ENCODE measurements at places on chromosomes 5 and 9.

- DNase-seq = no peak
These were observed 73.8 kb downstream of the JAKMIP2 start for GRCh38 chr5:147708708-147709107.

DNA sequence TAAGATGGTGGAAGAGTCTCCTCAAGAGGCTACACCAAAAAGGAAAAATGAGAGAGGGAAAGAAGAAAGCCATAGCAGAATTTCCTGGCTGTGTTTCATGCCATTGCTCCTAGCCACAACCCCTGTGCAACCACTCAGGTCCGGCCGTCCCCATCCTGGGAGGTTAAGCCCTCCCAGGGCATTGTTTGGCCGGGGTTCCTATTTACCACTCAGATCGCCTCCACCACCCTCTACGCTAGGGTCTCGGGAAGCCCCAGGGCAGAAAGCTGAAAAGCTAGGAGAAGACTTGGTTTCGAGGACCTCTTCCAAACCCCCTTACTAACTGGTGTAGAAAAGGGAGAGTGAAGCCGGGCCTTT, 715 bp downstream of the RC3H2 start:
- DNase-seq = no peak

DNA sequence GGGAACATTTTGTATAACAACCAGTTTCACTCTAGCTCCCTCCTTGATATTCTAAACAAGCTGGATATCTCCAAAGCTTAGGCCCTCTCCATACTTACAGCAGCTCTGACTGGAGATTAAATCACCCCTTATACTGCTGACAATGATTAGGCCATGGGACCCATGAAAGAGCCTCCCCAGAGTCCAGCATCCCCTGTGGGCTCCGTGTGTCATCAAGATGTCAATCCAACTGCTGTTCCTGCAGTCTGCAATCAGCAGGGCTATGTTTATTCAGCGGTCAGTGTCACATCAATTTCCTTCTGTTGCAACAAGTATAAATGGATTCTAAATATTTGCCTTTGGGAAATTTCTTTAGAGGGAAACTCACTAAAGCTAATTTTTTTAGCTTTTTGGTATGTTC, 26.6 kb downstream of the PCDHAC2 start:
- DNase-seq = no peak

GRCh38 chr9:36093384-36093783, 43.1 kb upstream of the GLIPR2 start:
- DNase-seq = no peak

DNA sequence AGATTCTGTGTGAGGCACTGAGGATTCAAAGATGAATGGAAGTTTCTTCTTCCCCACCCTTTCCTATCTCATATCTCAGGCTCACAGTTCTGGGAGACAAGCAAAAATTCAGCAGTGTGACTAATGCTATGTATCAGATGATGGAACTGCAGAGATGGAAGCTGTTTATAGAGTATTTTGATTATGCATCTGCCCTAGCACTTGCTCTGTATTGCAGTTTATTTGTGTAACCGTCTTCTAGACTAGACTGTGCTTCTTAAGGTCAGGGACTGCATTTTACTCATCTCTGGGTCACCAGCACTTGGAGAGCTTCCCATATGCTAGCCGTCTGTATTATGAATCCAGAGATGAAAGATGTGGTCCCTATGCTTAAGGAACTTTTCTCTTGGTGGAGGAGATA, 12.6 kb downstream of the CAVIN4 start:
- no peak for DNase-seq

DNA sequence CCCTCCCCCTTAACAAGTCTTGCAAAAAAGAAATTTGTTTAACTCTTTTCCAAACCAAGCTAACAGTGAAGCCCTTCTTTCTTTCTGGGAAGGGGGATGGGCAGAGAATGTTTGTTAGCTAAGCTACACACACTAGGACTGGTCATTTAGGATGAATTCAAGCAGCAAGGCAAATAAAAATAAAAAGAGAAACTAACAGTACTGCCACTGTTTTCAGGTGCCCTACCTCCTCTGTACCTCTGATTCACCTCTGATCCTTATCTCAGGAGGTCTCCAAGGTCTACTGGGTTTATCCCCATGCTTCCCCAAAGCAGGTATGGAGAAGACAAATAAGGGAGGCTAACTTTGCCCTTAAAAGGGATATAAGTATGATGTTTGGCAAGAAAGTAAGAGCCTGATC, 52.9 kb downstream of the ELL2 start:
- DNase-seq = no peak

DNA sequence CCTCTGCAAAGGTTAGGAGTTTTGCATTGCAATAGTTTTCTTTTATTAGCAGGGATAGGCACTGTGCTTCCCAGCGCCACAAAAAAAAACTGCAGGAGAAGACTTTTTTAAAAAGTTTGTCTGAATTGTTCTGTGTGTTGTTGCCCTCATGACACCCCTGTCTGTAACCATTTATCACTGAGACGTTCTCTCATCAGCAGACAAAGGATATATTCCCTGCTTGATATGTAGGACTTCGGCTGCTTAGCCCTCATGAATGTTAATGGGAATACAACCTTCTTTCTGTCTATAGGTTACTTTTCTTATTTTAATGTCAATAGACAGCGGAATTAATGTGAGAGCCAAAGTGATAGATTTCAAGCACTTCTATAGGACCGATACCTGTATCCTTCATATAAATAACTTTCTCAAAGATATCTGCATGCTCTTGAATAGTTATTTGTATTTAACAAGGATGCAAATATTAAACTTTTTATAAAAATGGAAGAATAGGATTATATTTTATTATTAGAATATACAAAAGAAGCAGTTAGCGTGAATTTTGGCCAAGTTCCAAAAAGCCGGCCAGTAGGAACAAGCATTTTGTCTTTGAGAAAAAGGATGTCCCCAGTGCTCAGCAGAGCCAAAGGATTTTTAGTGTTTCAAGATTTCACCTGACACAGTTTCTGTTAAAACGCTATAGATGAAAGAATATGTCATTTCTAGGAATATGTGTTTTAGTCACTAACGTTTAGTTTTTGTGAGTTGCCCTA, 1.5 kb upstream of the LYSMD3 start:
- DNase-seq = no peak

GRCh38 chr9:119907056-119907455, 537.8 kb upstream of the BRINP1 start:
- DNase-seq = no peak

DNA sequence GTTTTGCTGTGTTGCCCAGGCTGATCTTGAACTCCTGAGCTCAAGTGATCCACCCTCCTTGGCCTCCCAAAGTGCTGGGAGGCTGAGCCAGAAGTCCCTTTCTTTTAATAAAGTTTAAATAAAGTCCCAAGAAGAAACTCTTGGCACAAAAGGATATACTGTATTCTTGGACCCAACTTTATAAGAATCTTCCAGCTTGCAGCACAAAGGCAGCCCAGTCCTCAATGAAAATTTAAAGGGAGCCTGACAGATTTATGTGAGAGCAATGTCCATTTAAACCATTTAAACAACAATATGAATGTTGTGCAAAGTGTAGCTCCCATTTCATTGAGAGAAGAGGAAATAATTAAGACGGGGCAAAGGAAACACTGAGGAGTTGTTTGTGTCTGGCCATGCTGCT, 217.0 kb downstream of the DOCK8 start:
- no peak for DNase-seq

GRCh38 chr9:28951945-28952344, 1378.7 kb upstream of the C9orf72 start:
- no peak for DNase-seq

DNA sequence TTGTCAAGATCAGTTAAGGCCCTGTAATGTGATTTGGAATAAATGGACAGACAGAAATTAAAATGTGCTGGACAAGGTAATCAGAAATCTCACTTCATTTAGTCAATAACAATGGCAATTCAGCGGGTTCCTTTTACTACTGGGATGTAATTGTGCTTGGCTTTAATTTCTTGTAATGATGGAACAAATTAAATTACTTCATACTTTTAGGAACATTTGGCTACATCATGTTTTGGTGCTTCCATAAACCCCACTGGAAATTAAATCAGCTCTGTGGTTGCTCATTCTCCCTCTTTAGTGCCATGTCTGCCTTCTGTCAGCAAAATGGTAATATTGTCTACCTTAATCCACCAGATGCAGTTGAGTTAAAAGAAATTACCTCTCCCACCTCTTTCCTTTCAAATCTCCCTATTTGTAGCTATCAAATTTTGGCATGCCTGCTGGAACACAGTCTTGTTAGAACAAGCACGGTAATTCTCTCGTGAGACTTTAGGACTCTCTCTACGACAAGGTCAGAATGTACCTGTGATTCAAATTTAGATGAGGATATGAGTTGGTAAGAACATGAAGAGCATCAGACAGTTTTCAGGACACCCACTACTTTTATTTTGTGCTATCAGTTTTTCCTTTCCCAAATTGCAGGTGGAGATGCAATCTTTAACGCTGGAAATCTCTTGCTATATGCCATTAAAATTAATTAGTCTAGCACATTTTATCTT, 476.3 kb downstream of the RAB3C start:
- DNase-seq = no peak

GRCh38 chr9:33109850-33110595, 33.5 kb upstream of the SMU1 start:
- no peak for DNase-seq

- no peak for DNase-seq
These were observed 218.4 kb downstream of the ACTL7B start for GRCh38 chr9:108637340-108637739.

DNA sequence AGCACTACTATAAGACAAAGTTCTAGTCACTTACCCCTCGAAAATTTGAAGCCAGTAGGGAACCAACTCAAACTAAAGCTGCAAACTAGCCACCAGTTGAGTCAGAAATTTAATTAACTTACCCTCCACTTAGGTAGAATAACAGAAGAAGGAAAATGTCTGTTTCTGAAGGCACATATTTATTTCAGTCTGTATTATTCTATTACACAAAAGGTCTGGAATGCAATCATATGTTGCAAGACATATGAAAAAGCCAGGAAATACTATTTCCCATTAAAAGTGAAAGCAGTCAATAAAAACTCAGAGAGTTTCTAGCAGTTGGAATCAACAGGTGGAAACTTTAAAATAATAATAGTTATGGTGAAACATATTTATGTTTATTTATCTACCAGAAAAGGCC, 79.2 kb upstream of the SLCO4C1 start:
- DNase-seq = no peak

- no peak for DNase-seq
These were observed 235.1 kb upstream of the ANKH start for GRCh38 chr5:15106530-15107283.

- DNase-seq = no peak
These were observed 8.3 kb downstream of the EDIL3 start for GRCh38 chr5:84376346-84376745.

GRCh38 chr5:90093751-90094485, 315.6 kb downstream of the CETN3 start:
- no peak for DNase-seq

GRCh38 chr5:98594098-98594497, 179.4 kb upstream of the RGMB start:
- no peak for DNase-seq

- DNase-seq = no peak
These were observed 82.1 kb downstream of the CCDC192 start for GRCh38 chr5:127785098-127785927.

DNA sequence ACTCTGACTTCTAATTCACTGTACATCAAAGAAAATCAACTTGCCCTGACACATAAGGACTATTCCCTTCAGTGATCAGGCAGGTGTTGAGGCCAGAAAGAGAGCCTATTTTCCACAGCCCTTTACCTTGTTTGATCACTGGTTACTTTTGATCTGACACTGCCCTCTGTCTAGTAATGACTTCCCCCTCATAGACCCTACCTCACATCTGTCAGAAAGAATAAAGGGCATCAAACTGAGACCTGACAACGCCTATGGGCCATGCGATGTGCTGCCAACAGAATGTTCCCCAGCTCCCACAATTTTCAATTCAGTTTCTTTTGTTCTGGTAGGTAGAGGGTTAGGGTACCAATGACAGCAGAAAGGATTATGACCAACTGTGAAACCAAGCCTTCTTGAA, 47.7 kb downstream of the FBXL17 start:
- DNase-seq = no peak

DNA sequence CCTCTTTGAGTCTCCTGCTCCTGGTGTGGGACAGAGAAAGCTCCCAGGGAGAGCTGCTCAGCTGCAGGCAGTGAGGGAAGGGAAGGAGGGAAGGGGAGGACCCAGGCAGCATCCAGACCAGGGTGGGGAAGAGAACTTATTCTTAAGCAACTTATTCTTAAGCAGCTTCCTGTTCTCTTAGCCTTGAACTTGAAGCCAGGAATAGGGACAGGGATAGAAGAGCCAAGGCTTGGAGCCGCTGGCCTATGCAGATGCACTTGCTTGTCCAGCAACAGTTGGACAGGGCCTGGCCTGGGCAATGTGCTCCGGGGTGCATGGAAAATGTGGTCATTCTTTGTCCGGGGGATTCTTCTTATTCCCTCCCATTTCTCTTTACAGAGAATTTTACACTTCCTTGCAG, 31.4 kb upstream of the SPTLC1 start:
- DNase-seq = no peak

DNA sequence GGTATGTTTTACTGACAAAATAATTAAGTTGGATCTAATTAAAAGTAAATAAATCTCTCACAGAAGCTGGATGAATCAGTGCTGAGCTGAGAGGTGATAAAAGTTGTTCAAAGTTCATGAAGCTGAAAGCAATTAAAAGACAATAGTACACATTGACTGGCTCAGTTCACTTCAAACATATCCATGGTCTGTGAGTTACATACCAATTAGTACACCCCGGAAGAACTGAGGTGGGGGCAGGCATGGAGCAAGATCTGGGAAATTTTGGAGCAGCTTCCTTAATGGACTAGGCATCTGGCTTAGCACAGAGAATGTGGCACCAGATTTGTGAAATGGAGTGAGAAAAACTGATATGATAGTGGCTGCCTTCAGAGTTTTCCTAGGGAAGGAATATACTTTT, 152.7 kb downstream of the ATP10B start:
- no peak for DNase-seq

DNA sequence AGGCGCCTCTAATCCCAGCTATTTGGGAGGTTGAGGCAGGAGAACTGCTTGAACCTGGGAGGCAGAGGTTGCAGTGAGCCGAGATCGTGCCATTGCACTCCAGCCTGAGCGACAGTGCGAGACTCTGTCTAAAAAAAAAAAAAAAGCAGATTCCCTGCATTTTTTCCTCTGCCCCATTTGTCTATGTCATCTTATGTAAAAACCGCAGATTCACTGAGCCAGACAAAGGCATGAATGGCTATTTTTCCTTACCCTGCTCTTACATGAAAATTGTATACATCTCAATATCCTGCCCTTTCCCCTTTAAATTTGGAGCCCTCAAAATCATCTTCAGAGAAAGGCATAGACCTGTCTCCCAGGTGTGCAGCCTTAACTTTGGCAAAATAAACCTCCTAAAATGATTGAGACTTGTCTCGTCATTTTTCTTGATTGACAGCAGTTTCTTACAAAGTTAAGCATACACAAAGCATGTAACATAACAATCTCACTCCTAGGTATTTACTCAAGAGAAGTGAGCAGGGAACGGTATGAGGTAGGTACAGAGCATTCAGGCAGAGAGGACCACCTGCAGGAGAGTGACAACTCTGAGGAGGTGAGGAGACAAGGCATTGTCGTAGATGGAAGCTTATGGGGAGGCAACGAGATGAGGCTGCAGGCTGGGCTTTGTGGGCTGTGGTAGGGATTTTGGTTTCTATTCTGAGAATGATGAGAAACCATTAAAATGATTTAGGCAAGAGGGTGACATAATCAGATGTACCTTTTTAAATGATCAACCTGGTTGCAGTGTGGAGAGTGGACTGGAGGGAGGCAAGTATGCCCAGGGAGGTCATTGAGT, 65.7 kb upstream of the IL6ST start:
- no peak for DNase-seq

All from SHP77 treated with DMSO at 0.1 percent for 48 hours (cell line).